Endothelial cell (in vitro differentiated cells): ENCODE measurements at places on chromosomes 4 and X.

- no peak for DNase-seq
Measured at GRCh38 chrX:33465137-33465536, 253.8 kb upstream of the DMD start.

DNA sequence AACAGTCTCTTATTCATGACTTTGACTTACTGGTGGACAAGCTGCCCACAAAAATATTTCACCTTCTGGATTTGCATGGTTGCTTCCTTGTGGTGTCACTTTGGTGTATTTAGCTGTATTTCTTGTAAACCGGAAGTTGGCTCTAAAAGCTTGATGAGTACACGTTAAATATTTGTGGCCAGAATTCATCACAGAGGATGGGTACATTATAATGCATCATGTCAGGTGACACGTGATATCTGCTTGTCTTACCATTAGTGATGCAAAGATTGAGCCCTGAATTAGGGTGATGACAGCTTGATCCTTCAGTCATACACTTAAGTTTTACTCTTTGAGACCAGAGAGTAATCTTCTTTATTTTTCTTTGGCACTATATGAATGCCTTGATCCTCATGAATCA is 188.3 kb upstream of the RPS6KA3 start:
- no peak for DNase-seq

- DNase-seq = no peak
Measured at GRCh38 chr4:142035566-142035965, 399.2 kb downstream of the IL15 start.

DNA sequence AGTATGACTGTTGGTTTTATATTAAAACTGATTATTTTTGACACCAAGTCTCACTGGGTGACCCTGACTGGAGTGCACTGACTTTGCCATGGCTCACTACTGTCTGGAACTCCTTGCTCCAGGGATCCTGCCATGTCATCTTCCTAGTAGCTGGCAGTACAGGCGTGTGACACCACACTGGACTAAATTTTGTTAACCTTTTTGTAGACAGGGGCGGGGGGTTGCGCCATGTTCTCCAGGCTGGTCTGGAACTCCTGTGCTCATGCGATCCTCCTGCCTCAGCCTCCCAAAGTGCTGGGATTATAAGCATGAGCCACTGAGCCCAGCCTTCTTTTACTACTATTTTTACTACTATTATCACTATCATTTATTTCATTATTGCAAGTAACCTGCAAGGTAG is 8.9 kb downstream of the XAGE1A start:
- DNase-seq = no peak

DNA sequence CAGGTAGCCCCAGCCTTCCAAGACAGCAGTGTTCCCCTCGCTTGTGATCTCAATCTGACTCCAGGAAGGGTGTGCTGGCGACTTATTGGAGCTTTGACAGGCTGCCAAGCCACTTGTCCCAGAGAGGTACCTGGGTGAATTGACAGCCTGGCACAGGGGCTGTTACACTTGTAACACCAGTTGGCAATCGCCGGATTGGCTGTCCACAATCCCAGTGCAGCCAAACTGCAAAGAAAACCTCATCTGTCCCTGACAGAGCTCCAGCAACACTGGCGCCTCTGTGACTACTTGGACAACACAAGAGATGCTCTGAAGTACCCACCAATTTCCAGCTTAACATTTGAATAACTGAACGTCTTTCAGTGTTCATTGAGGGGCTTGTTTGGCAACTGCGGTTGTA is 76.8 kb upstream of the PRPS1 start:
- DNase-seq = no peak

DNA sequence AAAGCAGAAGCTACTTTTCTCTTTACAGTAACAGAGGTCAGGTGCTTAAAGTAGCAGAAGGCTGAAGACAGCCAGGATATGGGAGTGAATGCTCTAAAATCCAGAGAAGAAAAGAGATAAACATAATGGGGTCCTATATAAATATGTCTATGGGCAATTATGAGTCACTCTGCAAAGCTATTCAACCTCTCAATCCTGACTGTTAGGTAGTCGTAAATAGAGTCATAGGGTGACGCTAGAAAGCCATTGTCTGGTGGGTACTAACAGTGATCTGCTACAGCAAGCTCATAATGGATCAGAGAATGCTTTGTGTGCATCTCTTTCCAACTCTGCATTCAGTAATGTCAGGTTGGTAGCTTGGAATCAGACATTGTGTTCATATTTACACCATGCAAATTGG is 53.5 kb upstream of the PDE5A start:
- DNase-seq = no peak

GRCh38 chr4:67499799-67500198 is 45.5 kb downstream of the CENPC start:
- DNase-seq = no peak

- no peak for DNase-seq
Measured at GRCh38 chr4:146335763-146336409, 121.5 kb downstream of the REELD1 start.

DNA sequence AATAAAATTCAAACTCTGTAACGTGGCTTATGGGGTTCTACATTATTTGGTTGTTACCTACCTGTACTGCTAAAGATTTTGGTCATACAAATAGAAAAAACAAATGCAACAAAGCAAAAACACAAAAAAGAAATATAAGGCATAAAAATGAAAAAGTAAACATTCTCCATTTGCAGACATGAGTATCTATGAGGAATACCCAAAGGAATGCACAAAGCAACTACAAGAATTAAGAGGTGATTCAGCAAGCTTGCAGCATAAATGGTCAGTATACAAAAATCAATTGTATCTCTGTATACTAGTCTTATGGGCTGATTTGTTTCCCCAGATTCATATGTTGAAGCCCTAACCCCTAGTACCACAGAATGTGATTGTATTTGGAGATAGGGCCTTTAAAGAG is 3.6 kb upstream of the PDE5A start:
- DNase-seq = no peak

DNA sequence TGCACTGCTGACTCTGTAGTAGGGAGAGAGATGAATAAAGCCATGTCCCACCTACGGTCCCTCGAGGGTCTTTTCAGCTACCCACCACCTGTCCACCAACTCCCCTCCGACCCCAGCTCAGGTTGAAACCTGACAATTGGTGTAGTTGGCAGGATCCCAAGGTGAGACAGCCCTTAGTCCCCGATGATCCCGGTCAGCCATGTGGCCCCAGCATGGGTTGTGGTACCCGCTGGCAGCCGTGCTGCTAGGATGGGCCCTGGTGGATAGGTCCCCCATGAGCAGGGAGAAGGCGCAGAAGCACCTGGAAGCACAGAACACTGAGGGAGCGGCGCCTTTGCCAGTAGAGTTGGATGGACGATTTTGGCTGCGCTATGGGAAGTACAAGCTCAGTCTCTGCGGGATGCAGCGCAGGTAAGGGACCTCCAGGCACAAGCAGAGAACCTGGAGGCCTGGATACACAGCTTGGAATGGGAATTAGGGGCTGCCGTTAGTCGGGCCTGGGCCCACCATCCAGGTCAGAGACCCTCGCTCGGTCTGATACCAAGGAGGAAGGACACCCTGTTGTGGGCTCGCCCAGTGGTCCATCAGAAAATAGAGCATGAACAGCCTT is 694.6 kb upstream of the AGA start:
- no peak for DNase-seq

DNA sequence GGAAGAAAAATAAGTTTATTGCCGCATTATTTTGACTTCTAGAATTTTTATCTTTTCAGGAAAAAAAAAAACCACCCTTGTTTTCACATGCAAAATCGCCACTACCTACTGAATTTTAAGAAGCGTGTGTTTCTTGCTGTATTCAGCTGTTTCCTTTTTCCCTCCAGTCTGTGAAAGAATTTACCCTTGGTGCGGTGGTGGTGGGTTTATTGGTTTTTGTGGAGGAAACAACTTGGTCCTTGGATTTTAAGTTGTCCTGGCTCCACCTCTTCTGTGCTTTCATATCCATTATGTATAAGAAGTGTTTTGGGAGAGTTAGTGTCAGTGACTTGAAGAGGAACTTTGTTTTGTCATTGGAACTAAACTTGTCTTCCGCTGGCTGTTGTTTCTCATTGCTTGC is 8.1 kb downstream of the RAPGEF2 start:
- no peak for DNase-seq

- DNase-seq = no peak
Measured at GRCh38 chr4:24557026-24558025, 27.0 kb downstream of the DHX15 start.

DNA sequence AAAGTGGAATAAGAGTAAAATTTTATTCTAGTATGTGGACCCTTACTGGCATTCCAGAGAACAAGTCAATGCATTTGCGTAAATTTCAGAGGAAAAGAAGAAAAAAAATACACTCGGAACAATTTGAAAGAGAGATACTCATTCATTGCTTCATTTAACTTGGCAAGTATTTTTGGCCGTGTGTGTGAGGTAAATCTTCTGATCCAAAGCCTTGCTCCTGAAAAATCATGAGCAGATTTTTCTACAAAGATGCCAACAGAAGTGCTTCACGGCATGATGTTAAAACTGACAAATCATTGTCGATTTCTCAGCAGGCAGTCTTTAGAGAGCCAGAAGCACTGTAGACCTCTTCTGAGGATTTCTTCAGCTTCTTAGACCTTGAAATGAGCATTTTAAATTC is 194.0 kb downstream of the COX18 start:
- DNase-seq = no peak

DNA sequence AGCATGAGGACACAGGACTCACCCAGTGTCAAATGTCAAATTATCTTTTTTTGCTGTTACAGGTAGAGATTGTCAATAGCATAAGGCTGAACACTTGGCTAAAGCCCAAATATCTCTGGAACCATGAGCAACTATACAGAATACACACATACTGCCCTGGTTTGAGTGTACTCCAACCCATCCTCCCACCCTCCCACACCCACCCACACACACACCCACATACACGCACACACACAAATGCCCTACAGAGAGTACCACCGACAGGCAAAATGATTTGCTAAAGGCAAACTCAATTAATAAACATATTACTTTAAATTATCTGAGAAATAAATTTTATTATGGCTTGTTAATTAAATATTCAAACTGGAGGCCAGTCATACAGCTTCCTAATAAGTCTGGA is 173.1 kb upstream of the MAP3K15 start:
- DNase-seq = no peak

GRCh38 chrX:65874765-65875164 is 165.1 kb downstream of the VSIG4 start:
- DNase-seq = no peak

GRCh38 chrX:26845056-26845455 is 618.1 kb downstream of the PPP4R3C start:
- DNase-seq = no peak

GRCh38 chrX:35682476-35682875 is 115.7 kb upstream of the MAGEB16 start:
- no peak for DNase-seq

DNA sequence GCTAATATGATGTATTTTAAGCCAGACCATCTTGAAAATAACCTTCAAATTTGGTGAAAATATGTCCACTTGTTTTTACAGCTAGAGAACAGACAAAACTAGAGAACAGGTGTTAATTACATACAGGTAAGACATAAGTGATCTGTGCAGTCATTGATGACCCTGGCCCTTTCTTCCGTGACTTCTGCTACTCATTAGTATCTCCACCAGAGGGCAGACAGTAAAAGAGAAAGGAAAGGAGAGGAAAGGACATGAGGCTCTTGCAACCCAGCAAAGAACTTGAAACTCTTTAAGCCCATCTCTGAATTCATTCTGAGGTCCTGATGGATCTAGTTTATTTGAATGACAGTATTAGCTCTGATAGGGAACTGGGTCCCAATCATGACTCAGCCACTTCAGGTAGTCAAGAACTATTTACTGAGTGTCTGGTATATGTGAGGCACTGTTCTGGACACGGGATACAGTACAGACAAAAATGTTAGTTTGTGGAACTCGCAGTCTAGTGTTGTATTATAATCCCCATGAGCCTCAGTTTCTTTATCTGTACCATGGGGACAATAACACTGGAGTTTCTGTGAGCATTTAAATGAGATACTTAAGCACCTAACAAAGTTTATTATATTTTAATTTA is 121.0 kb upstream of the TEX13D start:
- peak; percentile 9 for DNase-seq

GRCh38 chr4:13782231-13782630 is 154.7 kb upstream of the BOD1L1 start:
- no peak for DNase-seq

- no peak for DNase-seq
Measured at GRCh38 chr4:6401797-6402196, 70.6 kb downstream of the PPP2R2C start.

- DNase-seq = no peak
Measured at GRCh38 chr4:40946652-40947051, 196.9 kb downstream of the NSUN7 start.
